Natural killer cell (primary cell): ENCODE measurements at places on chromosomes 13 and 19. TPM values are rescaled to one million over a fixed set of nuclear protein-coding genes. Genes with fewer than 3 reads are reported as not detected.

ZNF223 gene
- 3.3 TPM for total RNA-seq

HSPB6 gene
- not detected for total RNA-seq

PINLYP gene
- total RNA-seq: 3.0 TPM

DOCK6 gene
- 0.86 TPM for total RNA-seq

ZNF541 gene
- 2.0 TPM for total RNA-seq

C13orf42 gene
- not detected for total RNA-seq

FUT3 gene
- not detected for total RNA-seq

CD177 gene
- not detected for total RNA-seq

ADGRE1 gene
- total RNA-seq: 2.6 TPM

PHLDB3 gene
- total RNA-seq: 24.9 TPM

IRGC gene
- total RNA-seq: not detected

CRLF1 gene
- total RNA-seq: not detected

ZIM2 gene
- not detected for total RNA-seq

PRX gene
- total RNA-seq: 3.8 TPM

MEDAG gene
- not detected for total RNA-seq

RELB gene
- 105 TPM for total RNA-seq

LAIR2 gene
- 44.1 TPM for total RNA-seq

LILRB2 gene
- total RNA-seq: 41.4 TPM

HCN2 gene
- 1.1 TPM for total RNA-seq

LNX2 gene
- 6.6 TPM for total RNA-seq

PPM1N gene
- total RNA-seq: 8.3 TPM

RDH8 gene
- not detected for total RNA-seq

RNF17 gene
- total RNA-seq: not detected

MYH14 gene
- total RNA-seq: not detected

REXO1 gene
- 91.7 TPM for total RNA-seq

KLHL1 gene
- total RNA-seq: not detected

CALR3 gene
- not detected for total RNA-seq

CGB5 gene
- total RNA-seq: not detected

MCEMP1 gene
- total RNA-seq: 1.8 TPM

DIRAS1 gene
- 0.48 TPM for total RNA-seq

FFAR2 gene
- total RNA-seq: 8.6 TPM

SLC10A2 gene
- not detected for total RNA-seq
